ENCODE measurements at places on chromosomes 4 and X. TPM values are rescaled to one million over a fixed set of nuclear protein-coding genes. Genes with fewer than 3 reads are reported as not detected.

DNA sequence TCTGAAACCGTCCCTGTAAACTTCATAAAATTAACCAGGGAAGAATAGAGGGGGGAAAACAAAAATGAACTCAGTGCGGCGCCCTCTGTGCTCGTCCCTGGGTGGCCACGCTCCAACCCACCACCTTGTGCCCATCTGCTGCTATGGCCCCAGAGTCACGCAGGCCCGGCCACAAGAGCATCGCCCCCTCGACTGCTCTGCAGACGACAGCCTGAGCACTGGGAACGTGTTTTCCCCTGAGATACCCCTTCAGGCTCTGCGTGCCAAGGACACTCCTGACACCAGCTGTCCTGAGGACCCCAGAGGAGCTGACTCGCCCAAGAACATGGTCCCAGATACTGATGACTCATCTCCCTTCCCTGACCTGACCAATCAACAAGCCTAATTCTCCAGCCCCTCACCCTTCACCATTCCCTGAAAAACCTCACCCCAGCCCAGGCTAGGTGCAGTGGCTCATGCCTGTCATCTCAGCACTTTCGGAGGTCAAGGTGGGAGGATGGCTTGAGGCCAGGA, 64.1 kb upstream of the GPR78 start:
- no peak overlapping the region for H3K27ac ChIP-seq
- H3K4me1 ChIP-seq = no peaks in the 10 kb centered on the region
- no peak overlapping the region for H3K4me3 ChIP-seq

DNA sequence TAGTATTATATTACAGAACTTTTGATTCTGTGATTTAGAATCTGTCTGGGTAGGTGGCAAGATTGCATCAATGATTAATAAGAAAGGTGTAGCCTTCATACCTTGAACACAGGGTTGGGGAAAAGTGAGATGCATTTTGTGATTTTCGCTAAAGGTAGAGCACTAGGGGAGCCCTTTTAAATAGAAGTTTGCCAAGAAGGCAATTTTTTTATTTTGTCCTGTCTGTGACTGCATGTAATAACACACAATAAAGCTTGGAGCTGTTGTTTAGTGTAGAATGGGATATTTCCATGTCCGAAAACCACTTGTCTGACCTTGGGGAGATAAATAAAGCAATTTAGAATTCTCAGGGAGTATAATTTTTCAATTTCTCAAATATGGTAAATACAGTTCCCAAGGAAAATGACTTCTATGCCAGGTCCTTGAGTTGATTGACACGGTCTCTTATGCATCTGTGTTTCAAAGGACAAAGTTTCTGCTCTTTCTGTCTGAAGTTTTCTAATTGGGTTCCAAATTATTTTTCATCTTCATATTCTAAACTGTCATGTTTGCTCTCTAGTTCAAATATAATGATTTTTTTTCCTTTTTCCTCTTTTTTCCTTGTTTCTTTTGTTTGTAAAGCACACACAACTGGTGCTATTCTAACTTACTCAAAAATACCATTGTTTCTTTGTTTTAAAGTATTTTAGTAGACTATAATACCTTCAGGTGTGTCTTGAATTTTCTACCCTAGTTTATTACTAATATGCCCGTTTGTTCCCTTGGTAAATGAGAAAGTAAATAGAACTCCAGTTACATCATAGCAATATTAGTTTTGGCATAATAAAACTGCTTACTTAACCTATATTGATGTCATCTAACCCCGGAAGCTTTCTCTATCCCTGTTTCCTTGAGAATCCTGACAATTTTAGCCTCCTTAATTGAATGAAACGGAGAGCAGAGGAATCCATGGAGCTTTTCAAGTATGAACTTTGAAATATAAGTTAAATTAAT, 87.8 kb upstream of the BMPR1B start:
- no peak for DNase-seq
- no peak overlapping the region for H3K4me3 ChIP-seq
- no peaks in the 10 kb centered on the region for H3K27me3 ChIP-seq
- peaks cover 51% of the 10 kb centered on the region for H3K4me1 ChIP-seq

DNA sequence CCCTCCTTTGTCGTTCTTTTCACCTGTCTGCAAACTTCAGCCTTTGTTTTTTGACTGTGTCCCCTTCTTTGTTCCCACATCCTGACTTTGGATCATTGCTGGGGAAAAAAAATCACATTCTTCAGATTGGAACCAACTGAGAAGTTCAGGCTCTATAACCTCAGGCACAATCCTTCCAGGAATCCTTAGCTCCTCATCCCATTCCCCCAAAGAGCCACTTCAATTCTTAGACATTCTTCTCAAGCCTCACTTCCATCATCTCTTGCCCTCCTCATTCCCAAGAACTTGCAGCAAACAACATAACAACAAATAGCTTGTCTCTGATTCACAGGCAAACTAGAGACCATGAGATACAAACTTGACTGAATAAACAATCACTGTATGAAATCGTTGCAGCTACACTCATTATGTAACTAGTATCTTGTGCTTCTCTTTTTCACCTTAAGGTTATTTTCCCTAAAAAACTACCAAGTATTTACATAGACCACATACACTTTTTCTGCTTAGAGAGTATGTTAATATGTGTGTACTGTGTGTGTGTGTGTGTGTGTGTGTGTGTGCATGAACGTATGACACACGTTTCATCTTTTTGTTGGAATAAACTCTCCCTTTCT, 26.4 kb upstream of the PGM2 start:
- H3K4me3 ChIP-seq = no peak overlapping the region
- peaks cover 23% of the 10 kb centered on the region for H3K4me1 ChIP-seq
- no peak overlapping the region for H3K27ac ChIP-seq
- DNase-seq = no peak

DNA sequence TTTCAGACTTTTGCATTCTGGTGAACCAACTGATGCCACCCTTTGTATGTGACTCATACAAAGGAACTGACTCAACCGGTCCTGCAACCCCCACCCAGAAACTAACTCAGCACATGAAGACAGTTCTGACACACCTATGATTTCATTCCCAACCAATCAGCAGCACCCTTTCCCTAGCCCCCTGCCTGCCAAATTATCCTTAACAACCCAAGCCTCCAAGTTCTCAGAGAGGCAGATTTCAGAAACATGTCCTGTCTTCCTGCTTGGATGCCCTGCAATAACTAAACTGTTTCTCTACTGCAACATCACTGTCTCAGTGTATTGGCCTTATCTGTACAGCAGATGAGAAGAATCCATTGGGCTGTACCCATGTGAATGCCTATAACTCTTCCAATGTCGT, 284.7 kb downstream of the CAMK2D start:
- no peaks in the 10 kb centered on the region for H3K4me1 ChIP-seq
- no peak overlapping the region for H3K4me3 ChIP-seq
- H3K27me3 ChIP-seq = no peaks in the 10 kb centered on the region
- H3K27ac ChIP-seq = no peak overlapping the region
- no peak for DNase-seq

- peaks cover 3% of the 10 kb centered on the region for H3K4me1 ChIP-seq
- no peak overlapping the region for H3K4me3 ChIP-seq
- H3K27ac ChIP-seq = no peak overlapping the region
These were observed 123.2 kb downstream of the BMPR1B start for GRCh38 chr4:94880956-94881355.

GRCh38 chr4:152508386-152508785, 27.5 kb downstream of the FBXW7 start:
- H3K27me3 ChIP-seq = no peaks in the 10 kb centered on the region
- no peak overlapping the region for H3K4me3 ChIP-seq
- H3K4me1 ChIP-seq = no peaks in the 10 kb centered on the region
- no peak overlapping the region for H3K27ac ChIP-seq

GRCh38 chr4:76067652-76068286, 6.7 kb upstream of the ART3 start:
- H3K4me1 ChIP-seq = no peaks in the 10 kb centered on the region
- H3K36me3 ChIP-seq = no peaks in the 10 kb centered on the region
- H3K27me3 ChIP-seq = no peaks in the 10 kb centered on the region
- DNase-seq = peak; percentile 44

DNA sequence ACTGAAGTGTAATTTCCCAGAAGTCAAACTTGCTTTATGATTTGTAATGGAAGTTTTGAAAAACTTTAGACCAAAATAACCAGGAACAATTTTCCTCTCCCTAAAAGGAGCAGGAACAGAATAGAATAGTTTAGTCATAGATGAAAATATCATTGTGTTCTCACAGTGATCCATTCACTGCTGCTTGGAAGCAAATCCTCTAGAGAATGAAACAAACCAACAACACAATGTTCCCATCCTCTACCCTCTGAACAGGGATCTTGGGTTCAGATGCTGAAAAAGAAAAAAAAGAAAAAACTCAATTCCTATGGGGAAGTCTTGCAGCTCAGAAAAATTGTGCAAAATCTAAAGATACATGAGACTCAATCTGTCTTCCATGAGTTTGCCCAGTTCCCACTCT, 12.2 kb downstream of the DSPP start:
- no peaks in the 10 kb centered on the region for H3K36me3 ChIP-seq
- no peak overlapping the region for H3K4me3 ChIP-seq
- H3K27me3 ChIP-seq = peaks cover 5% of the 10 kb centered on the region
- H3K27ac ChIP-seq = no peak overlapping the region
- H3K4me1 ChIP-seq = peaks cover 4% of the 10 kb centered on the region
- DNase-seq = no peak

DNA sequence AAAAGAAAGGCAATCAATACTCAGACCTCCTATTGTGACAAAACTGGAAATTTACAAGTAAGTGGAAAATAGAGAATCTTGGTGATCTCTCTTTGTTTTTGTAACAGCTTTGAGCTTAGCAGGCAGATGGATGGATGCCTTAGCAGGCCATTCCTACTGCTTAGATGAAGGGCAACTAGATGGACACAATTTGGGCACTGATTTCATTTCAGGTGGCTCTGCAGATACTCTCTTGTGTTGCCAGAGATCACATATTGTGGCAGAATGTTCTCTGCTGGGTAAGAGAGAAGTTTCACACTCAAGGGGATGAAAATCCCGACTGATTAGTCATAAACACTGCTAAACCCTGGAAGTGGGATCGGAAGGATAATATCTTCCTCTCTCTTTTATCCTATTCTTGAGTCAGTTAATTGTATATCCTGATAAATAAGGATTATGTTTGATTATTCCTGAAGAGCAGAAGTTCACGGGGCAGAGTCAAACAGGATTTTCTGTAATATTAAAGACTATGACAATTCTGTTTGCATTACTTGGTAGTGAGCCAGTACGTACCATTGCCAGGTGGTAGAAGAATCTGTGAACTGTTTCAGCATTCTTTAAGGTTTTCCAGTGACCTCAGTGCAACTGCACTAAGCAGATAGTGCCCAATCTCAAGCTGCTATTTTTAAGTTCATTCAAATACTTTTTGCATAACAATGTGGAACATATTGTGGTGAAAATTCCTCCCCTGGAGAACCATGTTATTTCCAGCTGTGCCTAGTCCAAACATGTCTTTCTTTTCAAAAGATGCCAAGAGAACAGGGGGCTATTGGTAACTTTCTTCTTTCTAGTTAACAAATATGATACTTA, 974.3 kb downstream of the FSTL5 start:
- no peak for DNase-seq
- H3K27me3 ChIP-seq = no peaks in the 10 kb centered on the region
- H3K4me1 ChIP-seq = peaks cover 11% of the 10 kb centered on the region
- no peak overlapping the region for H3K4me3 ChIP-seq
- H3K27ac ChIP-seq = no peak overlapping the region
- no peaks in the 10 kb centered on the region for H3K36me3 ChIP-seq

- no peaks in the 10 kb centered on the region for H3K27me3 ChIP-seq
- H3K27ac ChIP-seq = no peak overlapping the region
- H3K4me3 ChIP-seq = no peak overlapping the region
These were observed 149.4 kb upstream of the PJA1 start for GRCh38 chrX:69314436-69315348.

DNA sequence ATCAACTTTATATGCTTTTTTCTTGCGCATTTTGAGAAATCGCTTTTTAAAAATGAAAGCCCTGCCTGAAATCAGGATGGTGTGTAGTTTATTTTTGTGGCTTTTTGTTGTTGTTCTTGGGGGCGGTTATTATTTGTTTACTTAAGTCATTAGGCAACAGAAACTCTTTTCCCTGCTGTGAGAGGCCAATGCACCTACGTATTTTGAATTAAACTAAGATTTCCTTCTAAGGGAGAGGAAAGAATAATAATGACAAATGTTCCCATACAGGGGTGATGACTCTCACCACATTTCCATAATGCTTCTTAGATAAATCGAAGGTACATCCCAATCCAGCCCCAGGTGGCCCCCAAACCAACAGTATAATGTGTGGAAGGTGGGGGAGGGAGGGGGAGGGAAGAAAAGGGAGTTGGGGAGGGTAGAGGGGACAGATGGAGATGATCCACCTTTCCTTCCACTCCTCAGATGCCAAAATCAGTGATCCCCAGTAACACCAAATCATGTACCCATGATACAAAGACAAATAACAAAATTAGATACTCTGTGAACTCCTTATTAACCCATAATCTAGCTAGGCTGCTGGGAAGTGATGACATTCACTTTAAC, 39.6 kb downstream of the ZNF827 start:
- H3K4me3 ChIP-seq = no peak overlapping the region
- peak overlapping the region; percentile 25 for H3K27ac ChIP-seq

DNA sequence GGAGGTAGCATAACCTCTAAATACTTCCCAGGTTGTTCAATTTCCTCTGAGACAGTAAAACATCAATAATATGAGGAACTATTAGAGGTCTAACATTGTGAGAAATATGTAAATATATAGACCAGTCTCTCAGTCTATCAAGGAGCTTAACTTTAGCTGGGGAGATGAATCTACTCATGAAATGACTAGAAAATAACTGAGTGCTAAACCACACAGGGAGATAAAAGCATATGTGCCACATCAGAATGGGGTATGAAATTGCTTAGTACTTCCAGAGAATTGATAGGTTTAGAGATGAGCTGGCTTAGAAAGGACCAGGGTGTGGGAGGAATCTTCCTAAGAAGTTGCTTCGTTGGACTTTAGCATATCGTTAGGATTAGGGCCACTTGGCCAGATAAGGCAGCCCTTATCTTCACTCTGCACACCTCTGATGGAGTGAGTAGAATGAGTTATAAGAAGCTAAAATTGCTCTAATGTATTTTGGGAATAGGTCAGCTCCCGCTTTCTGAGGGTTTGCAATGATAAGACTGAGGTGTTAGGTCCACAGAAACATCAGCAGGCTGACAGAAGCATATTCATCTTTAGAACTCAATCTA, 299.2 kb downstream of the UNC5C start:
- H3K27ac ChIP-seq = no peak overlapping the region
- no peak for DNase-seq
- no peak overlapping the region for H3K4me3 ChIP-seq
- no peaks in the 10 kb centered on the region for H3K27me3 ChIP-seq
- H3K4me1 ChIP-seq = peaks cover 6% of the 10 kb centered on the region

- H3K4me1 ChIP-seq = peaks cover 13% of the 10 kb centered on the region
- no peaks in the 10 kb centered on the region for H3K36me3 ChIP-seq
- no peaks in the 10 kb centered on the region for H3K27me3 ChIP-seq
- DNase-seq = no peak
These were observed 199.9 kb downstream of the PRDM5 start for GRCh38 chr4:120722655-120723054.

DNA sequence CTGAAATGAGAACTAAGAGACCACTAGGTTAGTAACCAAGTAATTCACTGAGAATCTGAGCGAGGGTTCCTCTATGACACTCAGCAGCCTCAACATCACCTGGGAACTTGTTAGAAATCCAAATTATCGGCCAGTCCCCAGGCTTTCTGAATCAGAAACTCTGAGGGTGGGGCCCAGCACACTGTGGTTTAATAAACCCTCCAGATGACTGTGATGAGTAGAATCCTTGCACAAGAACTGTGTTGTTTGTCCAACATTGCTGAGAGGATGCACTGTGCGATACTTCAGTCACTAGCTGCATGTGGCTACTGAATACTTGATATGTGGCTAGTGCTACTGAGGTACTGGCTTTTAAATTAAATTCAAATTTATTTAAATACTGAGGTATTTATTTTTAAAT, 243.9 kb downstream of the MAML3 start:
- DNase-seq = no peak
- peaks cover 37% of the 10 kb centered on the region for H3K4me1 ChIP-seq
- H3K4me3 ChIP-seq = no peak overlapping the region
- peaks cover 8% of the 10 kb centered on the region for H3K36me3 ChIP-seq
- H3K27me3 ChIP-seq = no peaks in the 10 kb centered on the region

The HTN3 gene
- total RNA-seq = not detected

The PASD1 gene
- total RNA-seq = not detected

The MAGEA6 gene
- not detected for total RNA-seq

Data from progenitor cell of endocrine pancreas (in vitro differentiated cells).